ENCODE measurements at places on chromosomes 6 and 20.
A peak's percentile ranks its signal among the peaks of the same experiment; 100 is the strongest.

DNA sequence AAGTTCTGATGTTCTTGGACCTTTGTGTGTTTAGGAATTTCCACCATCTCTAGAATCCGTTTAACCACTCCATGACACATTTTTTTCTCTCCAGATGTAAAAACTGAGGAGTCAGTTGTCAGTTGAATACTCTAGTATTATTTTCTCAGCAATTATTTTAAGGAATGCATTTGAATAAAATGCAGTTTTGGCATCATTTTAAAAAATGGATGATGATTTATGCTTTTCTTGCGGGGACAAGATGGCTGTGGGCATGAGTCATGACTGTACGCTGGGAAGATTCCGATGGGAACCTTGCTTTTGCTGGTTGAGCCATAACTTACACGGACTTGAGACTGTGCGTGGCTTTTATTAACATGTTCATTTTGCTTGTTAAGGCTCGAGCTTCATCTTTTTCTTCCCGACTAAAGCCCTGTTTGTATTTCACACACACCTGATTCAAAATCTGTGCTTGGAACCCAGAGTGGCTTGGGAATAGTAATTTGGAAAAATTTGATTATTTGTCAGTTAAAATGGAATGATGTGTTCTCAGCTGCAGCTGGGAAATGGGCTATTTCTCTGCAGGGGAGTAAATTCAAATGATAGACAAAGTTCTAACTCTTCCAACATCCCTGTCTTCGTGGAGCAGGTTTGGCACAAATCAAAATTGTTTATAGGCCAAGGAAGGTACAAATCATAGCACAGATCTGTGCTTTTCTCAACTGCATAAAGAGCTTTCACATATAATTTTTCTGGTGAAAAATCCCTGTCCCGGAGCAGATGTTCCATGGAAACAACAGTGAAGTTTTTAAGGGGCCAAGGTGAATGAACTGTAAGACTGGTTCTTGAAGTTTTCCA, 470.5 kb upstream of the JAG1 start:
- no peak for DNase-seq

DNA sequence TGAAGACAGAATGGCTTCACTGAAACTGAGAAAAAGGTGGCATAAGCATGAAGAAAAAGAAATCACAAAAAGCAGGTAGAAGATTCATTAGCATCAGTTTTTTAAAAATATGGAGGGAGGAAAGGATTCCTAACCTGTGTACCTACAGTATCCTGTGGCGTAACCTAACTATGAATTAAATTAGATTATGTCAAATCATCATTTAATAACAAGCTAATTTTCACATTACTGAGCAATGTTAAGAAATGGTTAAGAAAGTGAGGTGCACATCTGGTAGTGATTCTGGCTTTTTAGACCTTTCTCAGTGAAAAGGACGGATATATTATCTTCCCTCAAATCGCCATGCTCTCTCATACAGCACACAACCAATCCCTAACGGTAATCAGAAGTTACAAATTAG, 12.5 kb downstream of the CD164 start:
- no peak for DNase-seq

DNA sequence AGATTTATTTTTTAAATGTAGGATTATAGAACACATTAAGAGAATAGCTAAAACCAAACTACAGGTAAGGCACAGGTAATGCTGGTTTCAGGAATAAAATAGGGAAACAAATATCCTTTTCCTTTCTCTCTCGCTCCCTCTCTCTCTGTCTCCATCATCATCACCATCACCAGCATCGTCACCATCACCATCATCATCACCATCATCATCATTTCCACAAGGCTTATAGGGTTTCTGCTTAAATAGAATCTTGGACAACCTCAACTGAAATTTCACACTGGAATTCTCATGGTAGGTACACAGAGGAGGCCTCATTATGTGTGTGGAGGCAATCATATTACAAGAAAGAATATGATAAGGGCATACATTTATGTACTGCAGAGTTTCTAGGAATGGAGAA, 823.6 kb downstream of the MAFB start:
- no peak for DNase-seq

DNA sequence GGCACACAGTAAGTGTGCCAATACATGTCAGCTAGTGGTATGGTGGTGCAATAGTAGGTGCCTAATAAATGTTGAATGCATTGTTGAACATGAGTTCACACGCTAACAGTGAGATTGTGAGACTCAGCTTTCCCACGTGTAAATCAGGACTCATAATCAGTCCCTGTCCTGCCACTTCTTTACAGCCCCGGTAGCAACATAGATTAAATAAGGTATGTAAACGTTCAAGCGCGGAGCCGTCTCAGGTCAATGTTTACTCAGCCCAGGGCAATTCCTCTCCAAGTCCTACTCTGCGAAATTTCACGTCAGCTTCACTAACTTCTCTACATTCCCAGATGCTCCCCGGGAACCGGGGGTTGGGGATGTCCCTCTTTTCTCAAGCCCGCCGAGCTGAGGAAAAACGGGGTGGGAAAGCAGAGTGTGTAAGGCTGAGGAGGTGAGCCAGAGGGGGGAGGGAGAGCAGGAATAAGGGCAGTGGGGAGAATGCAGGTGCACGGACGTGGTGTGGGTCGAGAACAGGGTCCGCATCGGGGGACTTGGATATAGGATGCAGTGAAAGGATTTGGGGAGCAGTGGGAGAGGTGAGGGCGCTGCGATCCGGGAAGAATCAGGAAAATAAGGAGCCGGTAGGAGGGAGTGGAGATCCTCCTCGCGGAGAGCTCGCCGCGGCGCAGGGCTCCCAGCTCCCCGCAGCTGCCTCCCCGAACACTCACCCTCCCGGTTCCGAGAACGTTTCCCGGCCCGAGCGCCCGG, 544 bp upstream of the TP53INP2 start:
- peak; percentile 23 for DNase-seq

DNA sequence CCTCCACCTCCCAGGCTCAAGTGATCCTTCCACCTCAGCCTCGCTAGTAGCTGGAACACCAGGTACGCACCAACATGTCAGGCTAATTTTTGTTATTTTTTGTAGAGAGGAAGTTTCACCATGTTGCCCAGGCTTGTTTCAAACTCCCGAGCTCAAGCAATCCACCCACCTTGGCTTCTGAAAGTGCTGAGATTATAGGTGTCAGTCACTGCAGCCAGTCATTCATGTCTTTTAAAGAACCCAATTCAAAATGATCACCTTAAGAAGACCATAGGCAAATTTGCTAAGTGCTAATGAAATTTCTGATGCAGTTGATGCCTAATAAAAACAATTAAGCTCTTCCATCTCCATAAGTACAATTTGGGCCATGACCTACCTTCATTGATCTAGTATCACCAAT, 2.6 kb upstream of the VNN2 start:
- no peak for DNase-seq

DNA sequence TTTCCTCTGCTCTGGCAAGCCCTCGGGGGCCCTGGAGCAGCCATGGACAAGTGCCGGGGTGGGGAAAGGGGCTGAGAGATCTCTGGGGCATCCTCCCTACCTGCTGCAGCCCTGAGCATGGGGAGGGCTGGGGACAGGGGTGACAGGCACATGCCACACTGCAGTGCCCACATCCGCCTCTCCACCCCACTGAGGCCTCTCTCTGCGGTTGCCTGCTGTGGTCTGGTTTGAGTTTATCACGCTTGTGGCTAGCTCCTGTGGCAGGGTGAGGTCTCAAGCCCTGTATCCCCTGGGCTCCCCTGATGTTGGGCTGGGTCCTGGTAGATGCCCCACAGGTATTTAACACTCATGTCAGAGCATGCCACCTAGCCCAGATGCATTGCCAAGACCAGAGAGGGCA, 52.9 kb upstream of the MLN start:
- peak; percentile 75 for DNase-seq

- DNase-seq, result no peak
These were observed 85.9 kb downstream of the PHACTR1 start for GRCh38 chr6:12802440-12802839.

DNA sequence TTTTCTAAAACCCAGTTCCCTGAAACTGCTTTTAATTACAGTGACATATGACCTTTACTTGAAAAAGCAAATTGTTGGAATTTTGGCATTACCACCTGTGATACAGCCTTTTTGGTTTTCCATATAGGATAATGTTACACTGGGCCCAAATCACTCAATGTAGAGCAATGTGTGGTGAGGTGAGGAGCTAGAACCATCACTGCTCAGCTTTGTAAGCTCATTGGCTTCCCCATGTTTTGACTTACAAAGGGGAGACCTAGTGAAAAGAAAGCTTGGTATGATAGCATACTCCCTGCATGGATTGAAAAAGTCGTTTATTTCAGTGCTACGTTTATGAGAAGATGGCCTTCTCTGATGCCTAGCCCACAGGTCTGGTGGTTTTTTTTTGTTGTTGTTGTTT, 470.4 kb upstream of the EPHA7 start:
- no peak for DNase-seq

DNA sequence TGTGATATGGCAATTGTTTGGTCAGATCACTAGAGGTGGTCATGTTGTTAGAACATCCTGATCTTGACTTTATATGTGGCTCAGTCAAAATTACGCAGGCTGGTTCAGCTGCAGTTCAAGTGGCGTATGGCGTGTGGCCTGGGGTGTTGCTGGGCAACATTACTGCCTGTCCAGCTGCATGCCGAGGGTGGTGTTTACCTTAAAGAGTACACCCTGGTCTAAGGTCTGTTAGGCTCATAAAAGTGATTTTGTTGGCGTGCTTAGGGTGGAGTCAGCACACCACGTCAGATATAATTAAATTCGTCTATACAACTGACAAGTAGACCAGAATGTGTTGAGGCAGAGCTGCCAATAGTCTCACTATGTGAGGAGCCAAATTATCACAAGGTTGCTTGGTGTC, 55.6 kb upstream of the NEDD9 start:
- DNase-seq, result no peak

GRCh38 chr6:149919834-149920225, 3.1 kb downstream of the RAET1G start:
- DNase-seq, result no peak

DNA sequence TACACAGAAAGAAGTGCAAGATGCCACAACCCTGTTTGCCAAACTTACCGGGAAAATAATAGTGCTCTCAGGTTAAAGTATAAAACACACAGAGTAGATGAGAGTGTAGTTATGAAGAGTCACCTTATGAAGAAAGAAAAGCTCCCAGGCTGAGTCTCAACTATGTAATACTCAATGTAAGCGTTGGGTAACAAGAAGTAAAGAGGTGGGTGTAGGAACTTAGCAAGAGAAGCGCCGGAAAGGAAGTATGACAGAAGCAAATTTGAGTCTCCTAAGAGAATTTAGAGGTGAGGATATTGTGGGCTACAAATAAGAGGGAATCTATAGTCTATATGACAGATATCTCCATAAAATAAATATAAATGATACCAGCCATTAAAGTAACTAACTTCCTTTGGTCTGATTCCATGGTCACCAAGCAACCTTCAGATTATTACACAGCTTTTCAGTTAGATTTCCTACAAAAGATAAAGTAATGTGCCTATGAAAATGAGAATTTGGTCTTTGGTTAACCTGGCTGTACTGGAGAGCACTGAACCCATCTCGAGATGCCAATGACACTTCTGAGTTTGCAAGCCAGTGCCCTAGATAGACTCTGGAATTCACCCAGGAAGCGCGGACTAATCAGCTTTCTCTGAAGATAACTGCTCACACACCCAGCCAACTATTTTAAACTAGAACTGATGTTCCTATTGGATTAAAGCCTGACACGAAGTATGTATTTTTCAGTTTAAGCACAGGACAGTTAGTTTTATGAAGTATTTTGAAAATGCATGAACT, 1.8 kb downstream of the TUBE1 start:
- no peak for DNase-seq

DNA sequence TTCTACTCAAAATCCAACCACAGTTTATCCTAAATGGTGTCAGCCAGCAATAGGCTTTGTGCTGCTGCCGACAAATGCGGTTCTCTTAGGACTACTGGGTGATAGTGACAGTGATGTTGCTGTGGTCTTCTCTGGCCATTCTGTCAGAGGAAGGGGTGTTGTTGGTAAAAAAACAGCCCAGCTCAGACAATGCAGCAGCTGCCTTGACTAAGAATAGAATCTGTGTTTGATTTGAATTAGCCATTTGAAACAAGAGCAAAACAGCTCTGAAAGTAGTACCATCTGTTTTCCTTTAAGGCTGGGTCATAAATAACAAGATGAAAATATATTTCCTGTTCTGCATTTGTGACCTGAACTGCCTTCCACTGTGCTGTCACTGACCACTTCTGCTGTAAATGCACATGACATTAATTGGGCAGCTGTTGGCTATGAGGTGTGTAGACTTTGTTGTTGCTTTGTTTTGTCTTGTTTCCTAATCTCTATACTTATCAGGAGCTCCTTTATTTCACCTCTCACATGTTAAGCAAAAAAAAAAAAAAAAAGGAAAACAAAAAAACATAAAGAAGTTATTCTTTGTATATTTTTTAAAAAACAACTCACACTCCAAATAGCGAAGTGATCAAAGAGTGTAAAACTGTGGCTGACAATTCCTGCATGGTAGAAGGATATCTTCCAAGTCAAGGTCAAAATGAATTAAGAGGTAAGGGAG, 497.8 kb upstream of the ARID1B start:
- no peak for DNase-seq

GRCh38 chr20:56588996-56589395, 40.1 kb upstream of the TFAP2C start:
- no peak for DNase-seq

DNA sequence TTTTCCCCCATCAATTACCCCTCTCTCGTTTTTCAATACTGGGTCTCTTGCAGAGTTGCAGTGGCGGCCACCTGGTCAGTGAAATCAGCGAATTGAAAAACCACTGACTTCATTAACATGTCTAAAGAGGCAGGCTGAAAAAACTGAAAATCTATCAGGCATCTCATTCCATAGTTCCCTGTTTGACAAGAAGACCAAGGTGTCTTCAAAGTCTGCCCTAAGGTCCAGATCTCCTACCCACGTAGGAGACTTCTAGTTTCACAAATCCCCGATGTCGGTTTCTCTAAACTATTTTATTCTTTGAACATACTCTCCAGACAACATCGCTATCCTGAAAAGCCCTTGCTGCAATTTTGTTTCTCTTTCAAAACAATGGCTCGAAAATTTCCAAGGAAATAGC, 796 bp upstream of the TUBB start:
- DNase-seq, result no peak

DNA sequence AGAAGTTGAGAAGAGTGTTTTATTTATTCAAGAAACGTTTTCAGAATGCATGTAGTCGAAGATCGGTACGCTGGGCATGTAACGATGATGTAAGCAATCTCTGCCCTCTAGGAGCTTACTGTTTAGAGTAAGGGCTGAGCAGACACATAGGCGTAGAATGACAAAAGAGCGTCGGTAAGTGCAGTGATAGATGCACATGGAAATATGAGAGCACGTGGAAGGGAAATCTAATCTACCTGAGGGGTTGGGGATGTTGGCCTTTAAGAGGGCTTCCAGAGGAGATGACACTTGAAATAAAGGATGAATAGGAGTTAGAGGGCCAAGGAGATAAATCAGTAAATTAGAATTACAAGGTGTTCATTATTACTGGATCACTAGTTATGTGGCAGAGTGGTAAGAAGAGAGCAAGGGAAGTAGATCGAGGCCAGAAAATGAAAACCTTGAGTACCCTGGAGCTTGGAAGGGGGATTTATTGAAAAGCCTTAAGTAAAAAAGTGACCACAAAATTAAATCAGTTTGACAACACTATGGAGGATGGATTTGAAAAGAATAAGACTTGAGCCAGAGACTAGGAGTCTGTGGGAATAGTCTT, 782 bp downstream of the TRMT11 start:
- DNase-seq, result peak; percentile 24

GRCh38 chr6:71056656-71057055, 99.8 kb upstream of the B3GAT2 start:
- DNase-seq, result no peak

- no peak for DNase-seq
These were observed 39.0 kb downstream of the CAP2 start for GRCh38 chr6:17432356-17432755.

GRCh38 chr6:16548121-16548520, 213.1 kb downstream of the ATXN1 start:
- DNase-seq, result no peak
